ENCODE measurements at places on chromosomes 6 and 20.
A peak's percentile ranks its signal among the peaks of the same experiment; 100 is the strongest.

DNA sequence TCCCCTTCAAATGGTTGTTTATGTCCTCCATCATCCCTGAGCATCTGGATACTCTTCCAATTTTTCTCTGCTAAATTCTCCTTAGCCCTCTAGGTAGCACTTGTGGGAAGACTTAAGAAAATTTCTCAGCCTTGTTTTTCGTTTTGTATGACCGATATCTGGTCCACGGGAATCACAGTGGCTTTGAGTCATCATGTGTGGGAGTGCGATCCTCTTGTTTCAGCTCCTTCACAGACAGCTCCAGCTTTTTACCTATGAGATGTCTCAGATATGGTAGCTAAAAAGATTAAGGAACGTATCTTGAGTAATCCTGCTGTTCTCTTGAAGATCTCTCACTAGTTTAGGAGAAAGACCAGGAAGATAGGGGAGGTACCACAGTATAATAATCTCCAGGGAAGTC lies 196.1 kb downstream of the GRM1 start:
- no peak for DNase-seq

DNA sequence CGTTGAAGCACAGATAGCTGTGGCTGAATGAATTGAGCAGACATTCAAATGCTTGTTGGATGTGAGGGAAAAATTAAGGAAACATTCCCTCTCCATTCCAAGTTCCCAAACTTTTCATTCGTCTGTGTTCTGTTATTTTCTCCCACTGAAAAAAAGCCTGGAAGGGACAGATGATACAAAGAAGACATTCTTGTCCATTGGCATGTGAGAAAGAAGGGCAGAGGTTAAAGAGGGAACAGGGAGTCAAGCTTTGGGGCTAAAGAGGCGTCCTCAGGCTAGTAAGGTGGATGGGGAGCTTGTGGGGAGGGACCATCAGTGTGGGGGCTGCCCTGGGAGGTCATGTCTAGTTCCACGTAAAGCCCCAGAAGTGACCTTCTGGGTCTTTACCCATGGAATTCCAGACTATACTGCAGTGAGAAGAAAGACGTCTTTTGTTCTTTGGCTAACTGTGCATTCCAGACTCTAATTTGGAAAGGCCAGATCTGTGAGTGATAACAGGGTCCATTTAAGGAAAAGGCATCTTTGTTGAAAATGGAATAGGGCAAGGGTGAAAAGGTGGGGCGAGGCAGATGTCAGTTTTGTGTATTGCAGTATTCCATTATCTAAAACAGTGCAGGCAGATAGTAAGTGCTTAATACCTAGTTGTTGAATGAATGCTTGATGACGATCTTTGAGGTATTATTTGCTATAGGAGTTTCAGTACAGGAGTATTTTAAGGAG lies 117.5 kb downstream of the SOX4 start:
- no peak for DNase-seq

- no peak for DNase-seq
Measured at GRCh38 chr6:135996668-135997067, 145.2 kb downstream of the PDE7B start.

- no peak for DNase-seq
Measured at GRCh38 chr6:133301835-133302234, 60.7 kb downstream of the EYA4 start.

DNA sequence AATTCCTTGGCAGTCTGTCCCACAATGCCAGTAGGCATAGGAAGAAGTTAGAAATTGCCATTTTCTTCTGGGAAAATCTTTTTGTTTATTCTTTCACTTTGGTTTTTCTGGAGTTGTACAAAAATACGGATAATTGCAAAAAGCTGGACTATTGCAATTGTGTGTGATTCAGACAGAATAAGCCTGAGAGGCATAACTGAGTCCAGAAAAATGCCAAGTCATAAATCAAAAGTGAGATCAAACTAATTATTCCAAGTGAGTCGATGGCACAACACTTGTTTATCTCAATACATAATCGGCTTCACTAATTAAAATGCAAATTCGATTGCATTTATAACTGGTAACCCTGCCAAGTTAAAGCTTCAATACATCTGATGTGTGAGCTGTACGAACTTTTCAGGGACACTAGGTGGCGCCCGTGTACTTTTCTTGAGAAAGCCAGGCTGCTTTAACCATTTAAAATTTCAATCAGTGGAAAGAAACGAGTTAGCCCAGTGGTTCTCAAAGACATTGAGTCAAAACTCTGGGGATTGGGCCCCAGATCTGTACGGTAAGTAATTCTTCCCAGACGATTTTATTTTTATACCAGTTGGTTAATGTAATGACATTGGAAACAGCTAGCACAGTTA lies 102.6 kb downstream of the LAMP5 start:
- DNase-seq, result peak; percentile 16

GRCh38 chr6:28383235-28384142 lies 16.1 kb downstream of the ZSCAN12 start:
- DNase-seq, result peak; percentile 24
